NCI-H526 (cell line): ENCODE measurements at places on chromosomes 13 and 19.

DNA sequence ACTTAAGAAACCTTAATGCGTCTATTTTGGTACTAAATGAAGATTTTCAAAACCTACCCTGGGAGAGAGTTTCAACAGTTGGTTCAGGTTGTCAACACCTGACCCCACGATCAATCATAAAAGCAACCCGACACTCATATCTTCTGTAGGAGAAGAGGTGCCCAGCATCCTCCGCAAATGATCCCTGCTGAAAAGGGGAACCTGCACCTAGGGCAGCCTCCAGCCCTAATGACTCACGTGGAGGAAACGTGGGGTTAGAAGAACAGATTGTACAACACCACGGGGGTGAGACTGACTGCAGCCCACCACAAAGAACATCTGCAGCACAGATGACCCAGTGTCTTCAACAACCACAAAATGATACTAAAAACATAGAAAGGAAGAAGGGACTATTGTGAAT lies 116.3 kb downstream of the RAB20 start:
- DNase-seq: no peak

- no peak for DNase-seq
These were observed 6.3 kb downstream of the KLK3 start for GRCh38 chr19:50861010-50861409.

GRCh38 chr13:42981317-42981716 lies 10.7 kb downstream of the EPSTI1 start:
- no peak for DNase-seq

- peak; percentile 63 for DNase-seq
These were observed 21.7 kb downstream of the MAU2 start for GRCh38 chr19:19342086-19343015.

DNA sequence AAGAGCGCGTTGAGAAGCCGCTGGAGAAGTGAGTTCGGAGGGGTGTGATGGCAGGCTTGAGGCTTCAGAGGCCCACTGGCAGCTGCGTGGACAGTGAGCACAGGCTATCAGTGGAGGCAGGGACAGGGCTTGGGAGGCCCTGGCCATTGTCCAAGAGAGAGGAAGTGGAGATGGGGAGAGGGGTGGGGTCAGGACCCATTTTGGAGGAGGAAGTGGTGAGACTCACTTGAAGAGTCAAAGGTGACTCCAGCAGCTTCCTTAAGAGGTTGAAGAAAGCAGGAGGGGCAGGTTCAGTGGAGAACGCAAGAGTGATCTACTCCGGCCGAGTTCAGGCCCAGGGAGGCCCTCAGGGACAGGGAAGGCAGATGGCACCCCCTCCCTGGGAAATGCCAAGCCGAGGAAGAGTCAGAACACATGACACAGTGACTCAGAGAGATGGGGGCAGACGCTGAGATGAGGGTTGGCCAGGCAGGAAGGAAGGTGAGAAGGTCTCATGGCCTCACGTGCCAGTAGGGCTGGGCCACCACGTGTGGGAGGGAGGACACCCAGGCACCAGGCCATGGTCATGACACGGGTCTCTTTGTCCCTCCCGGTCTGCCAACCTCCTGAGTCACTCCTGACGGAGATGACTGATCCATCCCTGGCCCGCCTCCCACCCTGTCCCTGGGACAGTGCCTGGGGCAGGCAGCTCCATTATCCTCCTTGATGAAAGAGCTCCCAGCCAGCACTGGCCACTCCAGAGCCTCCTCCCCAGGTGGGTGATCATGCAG lies 10.1 kb upstream of the CD22 start:
- DNase-seq: no peak

DNA sequence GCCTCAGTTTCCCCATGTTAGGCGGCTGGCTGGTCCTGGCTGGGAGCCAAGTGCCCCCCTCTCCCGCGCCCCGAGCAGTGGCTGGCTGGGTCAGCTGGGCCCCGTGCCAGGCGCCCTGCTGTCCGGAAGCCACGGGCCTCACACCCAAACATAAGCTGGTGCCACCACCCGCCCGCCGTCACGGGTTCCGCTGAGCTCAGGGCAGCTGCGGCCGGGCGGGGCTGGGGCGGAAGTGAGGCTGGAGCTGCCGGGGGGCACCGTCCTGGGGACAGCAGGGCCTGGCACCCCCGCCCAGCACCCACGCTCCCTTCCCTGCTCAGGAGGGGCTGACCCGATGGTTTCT lies 19.3 kb downstream of the HCN2 start:
- DNase-seq: no peak

DNA sequence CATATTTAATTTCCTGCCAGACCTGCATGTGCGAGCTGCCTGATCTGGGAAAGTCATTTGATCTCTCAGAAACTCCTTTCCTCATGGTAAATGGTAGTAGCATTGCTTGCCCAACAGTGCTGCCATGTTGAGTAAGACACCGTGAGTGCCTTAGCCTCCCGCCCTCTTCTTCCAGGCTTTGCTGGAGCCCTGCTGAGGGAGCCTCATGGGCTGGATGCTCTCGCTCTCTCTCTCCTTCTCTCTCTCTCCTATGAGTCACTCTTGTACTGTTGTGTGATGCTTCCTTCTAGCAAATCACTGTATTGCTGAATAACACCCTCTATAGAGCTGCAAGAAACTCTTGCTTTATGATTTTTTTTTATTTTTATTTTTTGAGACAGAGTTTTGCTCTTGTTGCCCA lies 365.5 kb downstream of the UQCRFS1 start:
- DNase-seq: no peak

- DNase-seq: no peak
These were observed 19.0 kb upstream of the ISYNA1 start for GRCh38 chr19:18456974-18457373.
